Pancreas (tissue), 10 donors: ENCODE measurements at places on chromosomes 3 and 15.

GRCh38 chr3:73580343-73580742, 44.4 kb downstream of the PDZRN3 start:
- no peak for DNase-seq

GRCh38 chr15:35777061-35777460, 231.1 kb upstream of the DPH6 start:
- DNase-seq = no peak

DNA sequence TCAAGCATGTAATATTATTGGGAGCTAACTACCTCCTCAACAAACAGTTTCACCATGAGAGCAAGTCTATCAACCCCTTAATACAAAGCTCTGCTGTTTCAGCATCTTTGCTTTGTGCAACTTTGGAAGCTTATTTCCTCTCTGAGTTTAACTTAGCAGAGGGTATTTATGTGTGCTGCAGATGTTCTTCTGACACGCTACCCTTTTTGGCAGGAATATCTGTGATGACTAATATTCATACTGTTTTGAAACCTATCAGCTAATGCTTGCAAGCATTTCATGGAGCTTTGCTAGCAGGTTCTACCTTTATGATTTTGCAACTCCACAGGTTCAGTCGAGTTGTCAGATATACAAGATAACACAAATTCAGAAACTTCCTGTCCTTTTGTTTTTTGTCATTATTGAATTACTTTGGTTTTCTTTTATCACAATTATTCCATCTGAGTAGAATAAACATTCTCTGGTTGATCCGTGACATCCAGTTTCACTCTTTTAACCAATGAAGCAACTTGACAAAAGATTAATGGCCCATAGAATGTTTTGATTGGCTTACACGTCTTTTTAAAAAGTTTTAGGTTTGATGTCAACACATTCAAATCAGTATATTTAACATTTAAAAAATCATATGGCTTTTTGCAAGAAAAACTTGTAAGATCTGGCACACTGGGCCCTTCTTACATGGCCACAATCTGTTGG, 1.7 kb upstream of the SLC9A9 start:
- DNase-seq = no peak

- DNase-seq = no peak
Observed at GRCh38 chr3:17336291-17336690, 406.1 kb downstream of the TBC1D5 start.

DNA sequence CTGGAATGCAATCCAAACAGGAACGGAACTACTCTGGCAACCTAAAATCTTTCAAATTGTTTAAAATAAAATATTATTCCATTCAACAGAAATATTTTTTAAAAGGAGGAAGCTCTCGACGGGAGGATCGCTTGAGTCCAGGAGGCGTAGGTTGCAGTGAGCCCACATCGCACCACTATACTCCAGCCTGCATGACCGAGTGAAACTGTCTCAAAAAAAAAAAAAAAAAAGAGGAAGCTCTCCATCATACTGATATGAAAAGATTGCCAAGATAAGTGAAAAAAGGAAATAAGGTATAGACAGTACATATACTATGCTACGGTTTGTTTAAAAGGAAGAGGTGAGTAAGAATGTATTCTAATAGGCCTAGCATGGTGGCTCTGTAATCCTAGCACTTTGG, 3.6 kb downstream of the RAD18 start:
- no peak for DNase-seq

GRCh38 chr15:66647358-66647757, 54.7 kb upstream of the SMAD6 start:
- DNase-seq = no peak

GRCh38 chr3:102230057-102230456, 204.8 kb upstream of the ZPLD1 start:
- DNase-seq = no peak

DNA sequence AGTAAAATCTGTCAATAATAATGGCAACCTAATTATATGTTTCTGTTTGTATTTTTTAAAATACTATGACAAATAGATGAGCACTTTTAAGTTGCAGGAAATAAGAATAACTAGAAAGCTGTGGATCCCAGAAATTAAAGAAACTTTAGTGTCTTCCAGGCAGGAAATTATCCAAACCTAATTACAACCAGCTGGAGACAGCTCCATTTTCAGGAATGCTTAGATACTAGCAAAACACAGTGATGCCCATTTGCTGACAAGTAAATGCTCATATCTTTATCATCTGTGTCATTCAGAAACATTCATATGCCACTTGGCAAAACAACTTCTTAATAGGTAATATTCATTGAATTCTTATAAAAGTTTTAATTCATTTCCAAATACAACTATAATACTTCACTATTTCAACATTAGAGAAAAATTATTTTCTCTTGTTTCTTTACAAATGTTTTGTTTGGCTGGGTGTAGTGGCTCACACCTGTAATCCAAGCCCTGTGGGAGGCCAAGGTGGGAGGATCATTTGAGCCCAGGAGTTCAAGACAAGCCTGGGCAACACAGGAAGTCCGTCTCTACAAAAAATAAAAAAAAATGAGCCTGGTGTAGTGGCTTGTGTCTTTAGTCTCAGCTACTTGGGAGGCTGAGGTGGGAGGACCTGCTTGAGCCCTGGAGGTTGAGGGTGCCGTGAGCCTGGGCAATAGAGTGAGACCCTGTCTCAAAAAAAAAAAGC, 169.1 kb upstream of the TSPAN3 start:
- DNase-seq = no peak

- no peak for DNase-seq
Observed at GRCh38 chr3:99434190-99434589, 204.2 kb upstream of the COL8A1 start.

GRCh38 chr15:38085114-38085513, 150.7 kb downstream of the TMCO5A start:
- no peak for DNase-seq

DNA sequence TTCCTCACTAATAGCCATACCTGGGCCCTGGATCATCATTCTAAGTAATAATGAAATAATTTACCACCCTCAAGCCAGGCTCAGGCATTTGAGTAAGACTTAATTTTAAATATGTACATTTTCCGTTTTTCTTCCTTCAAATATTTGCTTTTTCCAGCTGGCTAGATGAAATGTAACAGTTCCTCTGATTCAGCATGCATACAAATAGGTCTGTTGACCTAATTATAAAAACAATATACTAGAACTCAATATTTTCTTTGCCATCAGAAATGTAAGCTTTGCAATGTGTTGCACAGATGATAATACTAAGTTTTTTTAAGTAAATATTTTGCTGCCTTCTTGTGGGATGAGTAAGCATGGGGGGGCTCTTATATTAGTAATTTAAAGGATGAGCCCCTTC, 91.6 kb downstream of the FEZF2 start:
- DNase-seq = no peak

GRCh38 chr3:174223042-174223441, 636.1 kb upstream of the NAALADL2 start:
- DNase-seq = no peak

GRCh38 chr15:88603885-88604284, 17.3 kb upstream of the AEN start:
- DNase-seq = peak; percentile 48

DNA sequence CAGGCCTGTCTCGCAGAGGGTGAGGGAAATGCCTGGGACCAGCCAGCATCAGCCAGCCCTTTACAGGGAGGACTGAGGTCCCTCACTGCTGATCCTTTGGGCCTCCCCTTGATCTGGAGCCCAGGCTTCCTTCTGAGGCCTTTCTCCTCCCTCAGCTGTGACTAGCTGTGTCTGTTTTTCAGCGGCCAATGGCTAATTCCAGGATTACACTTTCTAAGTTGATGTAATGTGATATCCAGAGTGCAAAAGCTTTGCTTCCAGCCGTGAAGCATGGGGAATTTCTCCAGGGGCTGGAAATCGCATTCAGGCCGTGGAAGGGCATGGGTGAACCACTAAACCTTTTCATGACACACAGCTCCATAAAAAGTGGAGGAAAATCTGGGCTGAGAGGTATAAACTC, 157.6 kb downstream of the SHQ1 start:
- no peak for DNase-seq

- no peak for DNase-seq
Observed at GRCh38 chr15:62641825-62642224, 400.7 kb upstream of the TPM1 start.

DNA sequence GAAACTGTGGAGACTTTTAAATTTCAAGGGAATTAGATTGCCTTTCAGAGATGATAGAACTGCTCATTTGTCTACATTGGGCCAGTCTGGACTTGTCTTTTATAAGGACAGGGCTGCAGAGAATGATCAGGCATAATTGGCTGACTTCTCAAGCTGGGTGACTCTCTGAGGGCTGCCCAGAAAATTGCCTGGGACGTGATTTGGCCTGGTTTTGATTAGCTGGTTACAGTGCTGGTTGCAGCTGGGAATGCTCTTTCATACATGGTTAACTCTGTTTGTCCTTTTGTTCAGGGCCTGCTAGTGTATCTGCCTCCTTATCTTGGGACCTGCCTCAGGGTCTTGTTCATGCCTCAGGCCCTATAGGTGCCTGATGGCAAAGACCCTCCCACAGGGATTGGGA, 245.6 kb downstream of the CLSTN2 start:
- no peak for DNase-seq
